ENCODE measurements at places on chromosomes 11 and 22. TPM values are rescaled to one million over a fixed set of nuclear protein-coding genes. Genes with fewer than 3 reads are reported as not detected.

DNA sequence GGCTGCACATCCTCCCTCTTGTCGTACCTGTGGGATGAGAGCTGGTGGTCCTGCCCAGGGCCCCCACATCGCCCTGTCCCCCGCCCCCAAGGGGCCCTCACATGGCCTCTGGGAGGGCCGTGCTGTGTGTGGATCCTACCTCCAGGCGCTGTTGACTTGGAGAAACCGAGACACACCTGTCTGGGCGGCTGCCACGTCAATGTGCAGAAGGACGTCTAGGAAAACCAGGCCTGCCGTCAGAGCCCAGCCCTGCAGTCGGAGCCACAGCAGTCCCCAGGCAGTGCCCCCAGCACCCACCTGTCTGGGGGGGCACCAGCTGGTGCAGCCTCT, 14.2 kb downstream of the ALG12 start:
- no peak overlapping the region for H3K4me3 ChIP-seq
- H3K27me3 ChIP-seq, result no peaks in the 10 kb centered on the region
- no peaks in the 10 kb centered on the region for H3K4me1 ChIP-seq
- DNase-seq, result no peak

- DNase-seq, result no peak
- no peak overlapping the region for H3K4me3 ChIP-seq
- H3K4me1 ChIP-seq, result peaks cover 2% of the 10 kb centered on the region
- H3K27ac ChIP-seq, result no peak overlapping the region
- H3K36me3 ChIP-seq, result no peaks in the 10 kb centered on the region
Observed at GRCh38 chr22:39825661-39826102, 67.9 kb downstream of the ENTHD1 start.

DNA sequence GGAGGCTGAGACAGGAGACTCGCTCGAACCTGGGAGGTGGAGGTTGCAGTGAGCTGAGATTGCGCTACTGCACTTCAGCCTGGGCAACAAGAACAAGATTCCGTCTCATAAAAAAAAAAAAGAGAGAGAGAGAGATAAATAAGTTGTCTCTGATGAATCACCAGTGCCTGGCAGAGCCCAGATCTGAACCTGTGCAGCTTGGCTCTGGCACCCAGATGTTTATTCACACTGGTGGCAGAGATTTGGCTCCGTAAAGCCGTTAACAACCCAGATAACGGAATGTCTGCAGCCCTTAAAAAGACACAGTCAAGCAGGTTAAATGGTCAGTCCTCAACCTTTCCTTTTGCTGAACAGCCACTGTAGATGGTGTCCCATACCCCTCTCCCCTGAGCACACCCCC, 33.5 kb upstream of the RTL6 start:
- no peaks in the 10 kb centered on the region for H3K36me3 ChIP-seq
- no peak overlapping the region for H3K27ac ChIP-seq
- H3K4me3 ChIP-seq, result no peak overlapping the region
- DNase-seq, result no peak
- peaks cover 8% of the 10 kb centered on the region for H3K4me1 ChIP-seq

DNA sequence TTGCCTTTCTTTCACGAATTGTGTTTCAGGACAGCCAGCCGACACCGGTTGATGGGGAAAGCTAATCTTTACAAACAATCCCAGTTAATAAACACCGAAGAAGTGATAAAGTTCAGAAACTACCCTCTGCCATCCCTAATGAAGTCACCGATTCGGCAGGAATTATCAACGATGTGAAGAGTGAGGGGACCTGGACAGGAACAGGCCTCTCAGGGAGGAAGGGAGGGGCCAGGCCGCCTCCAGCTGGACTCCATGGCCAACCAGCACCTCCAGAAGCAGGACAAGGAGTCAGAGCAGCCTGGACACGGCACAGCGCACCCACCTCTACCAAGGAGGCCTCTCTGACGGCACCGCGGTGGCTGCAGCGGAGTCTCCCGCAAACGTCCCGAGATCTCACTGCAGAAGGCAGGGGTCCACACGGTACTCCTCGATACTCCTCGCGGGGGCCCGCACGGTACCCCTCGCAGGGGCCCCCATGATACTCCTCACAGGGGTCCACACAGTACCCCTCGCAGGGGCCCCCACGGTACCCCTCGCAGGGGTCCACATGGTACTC, 3.9 kb downstream of the TOLLIP start:
- H3K27ac ChIP-seq, result no peak overlapping the region
- no peak overlapping the region for H3K4me3 ChIP-seq
- no peak for DNase-seq

GRCh38 chr11:114893329-114893728, 215.0 kb downstream of the NXPE2 start:
- H3K27ac ChIP-seq, result no peak overlapping the region
- no peaks in the 10 kb centered on the region for H3K4me1 ChIP-seq
- peaks cover 2% of the 10 kb centered on the region for H3K27me3 ChIP-seq
- H3K36me3 ChIP-seq, result no peaks in the 10 kb centered on the region
- no peak for DNase-seq

GRCh38 chr22:19680911-19681862, 33.1 kb upstream of the SEPTIN5 start:
- peaks cover 19% of the 10 kb centered on the region for H3K27me3 ChIP-seq
- H3K27ac ChIP-seq, result peak overlapping the region; percentile 24
- H3K36me3 ChIP-seq, result no peaks in the 10 kb centered on the region
- peaks cover 6% of the 10 kb centered on the region for H3K4me1 ChIP-seq
- H3K4me3 ChIP-seq, result no peak overlapping the region

DNA sequence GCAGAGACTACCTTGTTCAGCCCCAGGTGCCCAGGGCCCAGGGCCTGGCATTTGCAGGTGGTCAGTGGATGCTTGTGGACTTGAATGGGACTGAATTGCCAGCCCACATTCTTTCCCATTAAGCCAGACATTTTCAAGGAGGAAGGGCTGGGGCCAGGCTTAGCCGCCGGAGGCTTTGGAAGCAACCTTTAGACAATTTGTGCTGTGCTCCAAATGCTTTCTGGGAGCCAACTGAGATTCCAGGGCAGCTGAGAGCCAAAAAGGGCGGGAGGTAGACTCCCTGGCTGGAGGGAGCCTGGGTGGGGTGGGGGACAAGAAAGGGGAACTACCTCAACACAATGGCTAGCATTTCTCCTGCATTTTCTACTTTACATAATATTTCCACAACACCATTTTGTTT, 54.8 kb upstream of the TIMP3 start:
- no peak overlapping the region for H3K27ac ChIP-seq
- peaks cover 6% of the 10 kb centered on the region for H3K27me3 ChIP-seq
- H3K4me3 ChIP-seq, result no peak overlapping the region
- no peak for DNase-seq
- H3K4me1 ChIP-seq, result no peaks in the 10 kb centered on the region

DNA sequence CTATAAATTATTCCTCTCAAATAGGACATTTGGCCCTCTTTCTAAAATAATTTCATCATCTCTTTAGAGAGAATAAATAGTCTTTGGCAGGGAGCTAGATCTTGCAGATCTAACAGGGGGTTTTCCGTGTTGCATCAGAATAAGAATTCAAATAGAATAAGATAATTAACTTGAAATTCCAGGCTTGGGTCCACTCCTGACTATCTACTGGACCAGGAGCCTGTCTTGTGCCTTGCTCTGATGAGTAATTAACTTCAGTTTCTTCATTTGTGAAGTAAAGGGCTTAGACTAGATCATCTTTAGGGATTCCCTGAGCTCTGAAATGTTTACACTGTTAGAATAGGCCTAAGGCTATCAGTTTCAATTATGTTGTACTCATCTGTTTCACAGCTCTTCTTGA, 23.5 kb upstream of the TMEM123 start:
- no peak overlapping the region for H3K4me3 ChIP-seq
- H3K36me3 ChIP-seq, result no peaks in the 10 kb centered on the region
- H3K27ac ChIP-seq, result peak overlapping the region; percentile 81

Gene GNAZ
- total RNA-seq, result 1.5 TPM

Gene SCUBE2
- total RNA-seq, result not detected

Gene HEPN1
- not detected for total RNA-seq

Gene BATF2
- total RNA-seq, result not detected
